ENCODE measurements at places on chromosomes 4 and X.

DNA sequence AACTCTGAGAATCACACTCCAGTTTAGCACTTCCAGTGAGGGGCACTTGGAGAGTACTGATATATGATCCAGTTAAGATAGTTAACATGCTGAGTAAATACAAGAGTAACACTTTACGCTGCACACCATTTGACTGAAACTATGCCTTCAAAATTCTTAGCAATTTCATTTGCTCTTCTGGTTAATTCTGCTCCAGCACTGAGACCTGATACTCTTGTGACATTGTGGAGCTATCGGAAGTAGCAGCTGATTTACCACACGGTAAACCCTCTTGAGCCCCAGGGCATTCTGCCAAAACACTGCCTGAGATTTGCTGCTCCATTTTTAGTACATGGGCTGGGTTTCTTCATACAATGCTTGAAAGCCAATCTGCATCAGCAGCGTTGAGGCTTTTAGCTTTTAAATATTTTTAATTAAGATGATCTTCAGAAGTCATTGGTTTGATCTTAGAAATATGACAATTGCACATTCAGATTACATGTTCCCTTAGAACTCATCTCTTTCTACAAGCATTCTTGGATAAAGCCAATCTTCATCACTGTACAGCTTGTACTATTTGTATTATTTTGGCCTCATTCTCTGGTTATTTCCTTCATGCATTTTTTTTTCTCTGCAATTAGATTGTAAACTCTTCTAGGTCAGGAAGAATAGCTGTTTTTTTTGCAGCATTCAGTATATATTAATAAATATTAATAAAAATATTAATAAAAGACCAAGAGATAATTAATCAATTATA is 67.8 kb upstream of the ETNPPL start:
- DNase-seq = no peak

- DNase-seq = no peak
Measured at GRCh38 chr4:183321079-183321478, 1.0 kb upstream of the CLDN22 start.

- no peak for DNase-seq
Measured at GRCh38 chr4:158189422-158189821, 16.6 kb upstream of the GASK1B start.

DNA sequence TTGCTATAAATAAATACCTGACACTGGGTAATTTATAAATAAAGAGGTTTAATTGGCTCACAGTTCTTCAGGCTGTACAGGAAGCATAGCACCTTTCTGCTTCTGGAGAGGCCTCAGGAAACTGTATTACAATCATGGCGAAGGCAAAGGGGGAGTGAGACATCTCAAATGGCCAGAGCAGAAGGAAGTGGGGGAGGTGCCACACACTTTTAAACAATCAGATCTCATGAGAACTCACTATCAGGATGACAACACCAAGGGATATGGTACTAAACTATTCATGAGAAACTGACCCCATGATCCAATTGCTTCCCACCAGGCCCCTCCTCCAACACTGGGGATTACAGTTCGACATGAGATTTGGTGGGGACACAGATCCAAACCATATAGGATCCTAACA is 11.7 kb upstream of the TCEAL9 start:
- DNase-seq = no peak

GRCh38 chr4:100017637-100018310 is 67.7 kb upstream of the H2AZ1 start:
- DNase-seq = no peak

DNA sequence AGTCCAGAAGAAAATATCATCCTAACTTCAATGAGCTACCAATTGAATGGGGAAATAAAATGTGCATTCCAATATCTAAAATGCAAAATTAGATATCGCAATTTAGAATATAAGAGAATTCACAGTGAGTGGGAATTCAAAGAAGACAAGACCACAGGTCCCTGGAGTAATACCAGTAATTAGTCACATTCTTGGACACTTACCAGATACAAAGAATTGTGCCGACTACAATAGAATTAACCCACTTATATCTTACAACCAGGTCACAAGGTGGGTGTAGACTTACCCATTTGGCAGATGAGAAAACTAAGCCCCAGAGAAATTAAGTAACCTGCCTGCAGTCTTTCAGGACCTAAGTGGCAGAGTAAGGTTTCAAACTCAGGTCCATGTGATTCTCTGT is 84.3 kb upstream of the C1QTNF7 start:
- no peak for DNase-seq

DNA sequence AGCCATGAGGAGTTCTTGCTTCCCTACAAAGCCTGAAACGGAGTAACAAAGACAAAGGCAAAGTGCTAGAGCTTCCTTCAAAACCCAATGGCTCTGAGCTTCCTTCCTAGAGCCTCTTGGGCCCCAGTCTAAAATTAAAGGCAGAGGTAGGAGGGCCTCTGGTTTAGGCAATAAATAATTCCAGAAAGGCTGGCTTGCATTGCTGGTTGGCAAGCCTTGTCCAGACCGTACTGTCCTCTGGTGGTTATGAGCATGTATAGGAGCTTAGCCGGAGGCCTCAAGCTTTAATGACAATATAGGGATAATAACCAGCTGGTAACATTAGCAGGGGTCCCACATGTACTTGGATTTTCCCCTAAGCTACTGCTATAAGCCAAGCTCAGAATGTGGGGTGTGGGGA is 237.3 kb downstream of the AR start:
- no peak for DNase-seq

DNA sequence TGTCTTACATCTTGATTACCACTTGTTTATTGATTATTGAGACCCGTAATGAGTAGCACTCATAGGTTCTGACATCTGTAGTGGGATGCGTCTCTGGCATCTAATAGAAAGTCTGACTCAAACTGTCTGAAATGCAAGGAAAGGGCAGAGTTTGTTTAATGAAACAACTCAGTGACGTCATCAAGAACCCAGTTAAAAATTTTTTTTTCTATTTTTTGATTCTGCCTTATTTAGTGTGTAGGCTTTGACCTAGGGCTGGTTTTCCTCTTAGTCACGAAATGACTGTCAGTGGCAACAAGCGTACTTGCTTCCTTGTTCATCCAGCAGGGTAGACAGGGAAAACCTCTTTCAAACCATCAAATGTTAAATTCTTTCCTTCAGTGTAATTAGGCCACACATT is 3.1 kb upstream of the CDKL5 start:
- DNase-seq = no peak

GRCh38 chr4:148443512-148444295 is 1.5 kb upstream of the NR3C2 start:
- no peak for DNase-seq

GRCh38 chrX:73831500-73831899 is 268.5 kb downstream of the CHIC1 start:
- DNase-seq = no peak

DNA sequence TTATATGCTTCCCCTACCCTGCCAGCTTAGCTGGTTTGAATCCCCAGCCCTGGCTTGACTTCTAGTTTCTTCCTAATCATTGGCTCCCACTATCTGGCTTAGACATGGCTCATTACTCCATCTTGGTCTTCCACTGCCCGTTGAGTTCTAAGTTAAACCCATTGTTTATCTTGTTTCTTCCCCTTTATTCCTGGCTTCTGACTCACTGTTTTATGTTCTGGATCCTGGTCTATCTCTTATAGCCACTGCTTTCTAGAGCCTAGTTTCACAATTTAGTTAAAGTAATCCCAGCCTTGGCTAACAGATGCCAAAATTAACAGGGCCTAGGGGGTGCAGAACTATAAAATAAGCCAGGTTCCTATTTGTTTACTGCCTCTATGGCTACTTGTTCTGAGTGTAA is 120.9 kb downstream of the ARHGEF9 start:
- no peak for DNase-seq

GRCh38 chr4:188195389-188195985 is 56.2 kb downstream of the TRIML1 start:
- no peak for DNase-seq

- DNase-seq = no peak
Measured at GRCh38 chr4:118784776-118785175, 51.1 kb downstream of the SEC24D start.

DNA sequence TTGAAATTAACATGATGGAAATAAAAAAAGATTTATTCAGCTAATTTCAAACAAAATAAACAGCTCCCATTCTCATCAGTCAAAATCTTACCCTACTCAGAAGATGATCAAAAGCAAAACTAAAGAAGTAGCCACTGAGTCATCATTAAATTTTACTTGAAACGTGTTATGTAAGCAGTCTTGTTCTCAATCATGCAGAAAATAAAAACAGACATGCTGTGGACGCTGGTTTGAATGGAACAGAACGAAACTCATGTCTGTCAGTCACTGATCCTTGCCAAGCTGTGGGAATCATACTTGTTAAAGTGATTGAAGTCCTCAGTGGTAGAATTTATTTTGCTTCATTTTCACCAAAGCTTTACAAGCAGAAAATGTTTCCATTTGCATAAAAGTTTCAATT is 77.2 kb upstream of the TLR3 start:
- DNase-seq = no peak

GRCh38 chrX:139640259-139640658 is 67.7 kb downstream of the MCF2 start:
- DNase-seq = no peak

- no peak for DNase-seq
Measured at GRCh38 chr4:108060686-108061321, 71.1 kb downstream of the HADH start.

DNA sequence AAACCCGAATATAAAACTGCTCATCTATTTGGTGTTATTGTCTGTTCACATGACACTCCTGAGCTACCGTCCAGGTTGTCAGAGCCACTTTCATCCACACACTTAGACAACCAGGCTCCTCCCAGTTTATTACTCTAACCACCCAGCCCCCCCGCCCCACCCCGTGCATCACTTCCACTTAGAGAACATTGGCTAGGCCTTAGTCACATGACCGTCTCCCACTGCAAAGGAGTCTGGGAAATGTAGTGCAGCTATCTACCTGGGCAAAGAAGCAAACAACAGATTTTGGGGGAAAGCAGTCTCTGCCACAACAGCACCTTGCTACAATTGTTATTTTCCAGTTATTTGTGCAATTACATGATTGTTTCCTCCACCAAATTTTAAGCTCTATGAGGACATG is 57.6 kb upstream of the RBPJ start:
- peak; percentile 39 for DNase-seq

- DNase-seq = no peak
Measured at GRCh38 chr4:146318894-146319293, 104.6 kb downstream of the REELD1 start.

DNA sequence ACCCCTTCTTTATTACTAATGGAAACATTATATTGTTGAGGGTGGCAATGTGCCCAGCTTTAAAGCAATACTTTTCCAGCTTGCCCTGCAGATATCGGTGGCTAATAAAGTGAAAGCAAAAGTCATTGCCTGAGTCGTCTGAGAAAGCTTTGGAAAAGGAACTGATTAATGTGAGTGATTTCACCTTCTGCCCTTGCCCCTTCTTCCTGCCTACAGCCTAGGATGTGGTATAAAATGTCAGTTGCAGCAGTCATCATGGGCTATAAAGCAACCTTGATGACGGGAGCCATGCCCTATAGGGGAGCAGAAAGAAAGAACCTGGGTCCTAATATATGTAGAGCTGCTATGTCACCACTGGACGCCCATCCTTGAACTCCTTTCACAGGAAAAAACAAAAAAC is 132.4 kb upstream of the USP9X start:
- DNase-seq = no peak

All from iPS DF 6.9 (cell line).